ENCODE measurements at places on chromosomes 12 and 14. TPM values are rescaled to one million over a fixed set of nuclear protein-coding genes. Genes with fewer than 3 reads are reported as not detected.

Gene SALL2
- total RNA-seq = 2.6 TPM

Gene C12orf50
- total RNA-seq = not detected

GRCh38 chr14:45766247-45766646, 513.2 kb upstream of the MIS18BP1 start:
- DNase-seq = no peak

GRCh38 chr14:92717571-92718042, 30.8 kb downstream of the LGMN start:
- DNase-seq = no peak

- DNase-seq = no peak
These were observed 459 bp downstream of the PPFIBP1 start for GRCh38 chr12:27524494-27524835.

Gene PNP
- total RNA-seq = 146 TPM

DNA sequence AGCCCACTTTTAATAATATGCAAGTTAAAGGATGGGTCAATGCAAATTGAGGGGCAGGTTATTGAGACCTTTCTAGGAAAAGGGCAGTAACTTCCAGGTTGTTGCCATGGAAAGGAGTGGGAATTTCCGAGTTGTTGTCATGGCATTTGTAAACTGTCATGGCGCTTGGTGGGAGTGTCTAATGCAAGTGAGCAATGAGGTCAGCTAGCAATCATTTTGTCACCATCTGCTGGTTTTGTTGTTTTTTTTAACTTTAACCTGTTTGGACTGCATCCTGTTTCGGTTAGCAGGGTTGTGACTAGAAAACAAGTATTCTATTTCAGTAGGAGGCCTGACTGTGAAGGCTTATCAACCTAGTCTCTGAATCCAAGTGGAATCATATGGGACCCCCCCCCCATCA, 85.8 kb upstream of the TSPAN11 start:
- DNase-seq = no peak

DNA sequence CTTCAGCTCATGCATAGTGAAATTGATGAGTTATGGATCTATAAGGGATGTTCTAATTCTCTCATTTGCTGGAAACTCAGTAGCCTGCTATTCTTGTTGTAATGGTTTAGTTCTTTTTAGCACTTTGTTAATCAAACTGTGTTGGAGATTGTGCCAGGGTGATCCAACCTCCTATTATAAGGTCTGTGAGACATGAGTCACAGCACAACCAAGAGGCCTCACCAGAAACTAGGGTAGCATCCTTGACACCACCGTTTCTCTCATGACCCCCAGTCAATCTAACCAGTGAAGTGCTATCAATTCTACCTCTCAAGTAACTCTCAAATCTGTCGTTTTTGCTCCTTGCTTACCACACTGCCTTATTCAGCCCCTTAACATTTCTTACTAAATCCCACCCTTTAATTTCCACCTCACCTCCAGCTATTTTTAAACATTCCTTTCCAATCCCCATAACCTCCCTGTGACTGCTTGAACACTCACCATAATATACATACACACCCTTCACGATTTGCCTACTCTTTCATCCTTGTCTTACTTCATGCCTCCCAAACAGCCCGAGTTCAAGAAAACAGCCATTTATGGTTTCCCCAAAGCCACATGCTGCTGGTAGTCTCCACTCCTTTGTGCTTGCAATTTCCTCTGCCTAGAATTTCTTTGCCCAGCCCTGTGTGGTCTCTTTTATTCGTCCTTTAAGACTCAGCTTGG, 53.9 kb upstream of the NUDT4 start:
- DNase-seq = no peak

Gene TAS2R43
- total RNA-seq = 0.21 TPM

Gene FITM1
- total RNA-seq = 0.32 TPM

GRCh38 chr14:103561381-103562178, 877 bp downstream of the BAG5 start:
- DNase-seq = no peak

DNA sequence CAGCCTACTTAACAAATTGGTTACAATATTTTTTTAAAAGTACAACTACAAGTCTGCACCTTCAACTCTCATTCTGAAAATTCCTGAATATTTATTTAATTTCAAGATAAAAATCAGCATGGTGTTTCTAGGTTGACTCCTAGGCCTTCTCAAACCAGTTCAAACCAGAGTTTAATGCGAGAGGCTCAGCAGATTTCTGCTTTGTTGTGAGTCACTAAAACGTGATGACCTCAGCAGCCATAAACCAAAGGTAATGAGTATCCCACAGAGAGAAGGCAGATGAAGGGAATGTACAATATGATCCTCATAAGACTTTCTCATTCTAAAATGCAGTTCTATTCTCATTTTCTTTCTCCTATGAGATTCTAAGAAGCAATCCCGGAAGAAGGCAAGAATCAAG, 1.5 kb downstream of the PRDM4 start:
- DNase-seq = peak; percentile 59

DNA sequence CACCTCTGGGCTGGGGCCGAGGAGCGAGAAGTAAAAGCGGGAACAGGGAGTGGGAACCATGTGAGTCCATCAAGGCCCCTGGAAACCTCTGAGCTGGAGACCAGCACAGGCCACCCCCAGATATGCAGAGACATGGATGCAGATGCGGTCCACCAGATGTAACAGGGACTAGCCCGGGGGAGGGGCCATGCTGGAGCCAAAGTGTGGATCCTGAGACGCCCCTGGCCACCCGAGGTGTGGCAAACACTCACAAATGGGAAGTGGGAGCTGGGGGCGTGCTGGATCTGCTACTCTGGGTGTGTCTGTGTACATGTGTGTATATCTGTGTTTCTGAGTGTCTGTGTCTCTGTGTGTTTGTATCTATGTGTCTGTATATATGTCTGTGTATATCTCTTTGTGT, 12.8 kb downstream of the MYL2 start:
- DNase-seq = no peak

Gene LTBP2
- 78.2 TPM for total RNA-seq

DNA sequence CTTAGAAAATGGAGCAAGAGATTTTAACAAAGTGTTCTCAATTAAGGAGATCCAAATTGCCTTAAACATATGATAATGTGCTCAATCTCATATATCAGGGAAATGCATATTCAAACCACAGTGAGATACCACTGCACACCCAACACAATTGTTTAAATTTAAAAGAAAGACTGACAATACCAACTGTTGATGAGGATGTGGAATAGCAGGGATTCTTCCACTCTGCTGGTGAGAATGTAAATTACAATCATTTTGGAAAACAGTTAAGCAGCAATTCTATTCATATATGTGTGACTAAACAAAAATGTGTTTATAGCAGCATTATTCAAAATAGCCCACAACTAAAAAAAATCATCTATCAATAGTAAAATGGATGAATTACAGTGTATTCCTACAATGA, 144.2 kb downstream of the KICS2 start:
- DNase-seq = no peak
